Stimulated activated CD4-positive, alpha-beta T cell treated with anti-CD3 and anti-CD28 coated beads, Interleukin-15, amount 100 ng/mL, for 1 hour (primary cell): ENCODE measurements at places on chromosomes 11 and 22.

GRCh38 chr22:23504516-23504915 lies 75.6 kb downstream of the IGLL1 start:
- DNase-seq, result no peak

DNA sequence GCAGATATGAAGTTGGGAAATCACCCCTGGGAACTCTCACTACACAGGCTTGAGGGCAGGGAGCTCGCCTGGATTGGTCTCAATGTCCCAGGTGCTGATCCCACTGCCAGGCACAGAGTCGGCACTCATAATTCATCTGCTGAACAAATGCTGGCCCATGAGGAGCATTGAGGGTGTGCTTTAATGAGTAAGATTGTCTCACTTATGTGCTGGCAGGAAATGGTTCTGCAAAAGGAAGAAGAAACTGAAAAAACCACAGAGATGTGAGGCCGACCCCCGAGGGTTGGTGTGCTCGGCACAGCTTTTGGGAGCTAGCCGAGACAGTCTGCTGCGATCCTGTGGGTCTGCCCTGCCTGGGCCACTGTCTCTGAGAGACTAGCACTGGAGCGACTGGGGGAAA lies 9.4 kb downstream of the PLAAT2 start:
- DNase-seq, result no peak

GRCh38 chr11:783581-784015 lies 6.3 kb downstream of the CEND1 start:
- DNase-seq, result no peak

DNA sequence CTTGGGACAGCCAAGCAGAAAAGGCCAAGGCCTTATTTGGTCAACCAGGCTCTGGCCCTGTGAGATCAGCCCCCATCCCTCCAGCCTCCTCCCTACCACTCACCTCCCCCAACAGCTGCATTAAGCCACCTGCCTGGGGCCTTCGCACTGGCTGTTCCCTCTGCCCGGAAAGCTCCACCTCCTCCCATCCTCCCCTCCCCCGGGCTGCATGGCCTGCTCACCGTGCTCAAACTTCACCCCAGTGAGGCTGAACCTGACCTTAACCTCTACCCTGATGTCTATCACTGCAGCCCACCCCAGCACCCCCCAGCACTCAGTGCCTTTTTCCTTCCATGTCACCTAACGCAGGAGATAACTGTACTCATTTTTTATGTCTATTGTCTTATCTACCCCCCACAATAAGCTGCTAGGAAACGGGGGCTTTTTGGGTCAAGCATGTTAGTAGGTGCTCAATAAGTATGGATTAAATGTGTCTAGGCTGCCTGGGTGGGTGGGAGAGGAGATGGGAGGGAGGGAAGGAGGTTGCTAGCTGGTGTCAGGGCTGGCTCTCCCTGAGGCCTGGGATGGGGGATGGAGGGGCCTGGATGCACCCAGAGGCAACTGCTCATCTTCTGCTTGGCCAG lies 912 bp downstream of the PTPRCAP start:
- peak; percentile 47 for DNase-seq

- no peak for DNase-seq
These were observed 29.8 kb downstream of the ZC3H12C start for GRCh38 chr11:110123003-110123402.

DNA sequence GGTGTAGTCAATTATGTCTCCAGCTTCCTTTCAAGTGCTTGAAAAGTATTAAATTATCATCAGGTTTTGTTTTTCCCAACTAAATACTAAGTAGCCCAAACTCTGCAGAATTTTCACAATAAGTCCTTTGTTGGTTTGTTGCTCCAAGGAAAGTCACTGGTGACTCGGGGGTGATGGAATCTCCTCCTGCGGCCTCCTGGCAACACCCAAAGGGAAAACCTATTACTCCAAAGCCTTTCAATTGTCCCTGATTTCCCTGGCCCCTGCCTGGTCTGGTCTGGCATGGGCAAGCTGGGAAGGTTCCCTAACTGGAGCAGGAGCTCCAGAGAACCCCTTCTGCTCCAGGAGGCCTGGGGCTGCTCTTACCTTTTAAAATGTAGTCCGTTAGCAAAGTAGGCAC lies 47.9 kb downstream of the FEZ1 start:
- no peak for DNase-seq

GRCh38 chr22:42562279-42562678 lies 8.5 kb downstream of the SERHL2 start:
- DNase-seq, result no peak

GRCh38 chr11:6245536-6245935 lies 6.6 kb downstream of the CNGA4 start:
- no peak for DNase-seq

DNA sequence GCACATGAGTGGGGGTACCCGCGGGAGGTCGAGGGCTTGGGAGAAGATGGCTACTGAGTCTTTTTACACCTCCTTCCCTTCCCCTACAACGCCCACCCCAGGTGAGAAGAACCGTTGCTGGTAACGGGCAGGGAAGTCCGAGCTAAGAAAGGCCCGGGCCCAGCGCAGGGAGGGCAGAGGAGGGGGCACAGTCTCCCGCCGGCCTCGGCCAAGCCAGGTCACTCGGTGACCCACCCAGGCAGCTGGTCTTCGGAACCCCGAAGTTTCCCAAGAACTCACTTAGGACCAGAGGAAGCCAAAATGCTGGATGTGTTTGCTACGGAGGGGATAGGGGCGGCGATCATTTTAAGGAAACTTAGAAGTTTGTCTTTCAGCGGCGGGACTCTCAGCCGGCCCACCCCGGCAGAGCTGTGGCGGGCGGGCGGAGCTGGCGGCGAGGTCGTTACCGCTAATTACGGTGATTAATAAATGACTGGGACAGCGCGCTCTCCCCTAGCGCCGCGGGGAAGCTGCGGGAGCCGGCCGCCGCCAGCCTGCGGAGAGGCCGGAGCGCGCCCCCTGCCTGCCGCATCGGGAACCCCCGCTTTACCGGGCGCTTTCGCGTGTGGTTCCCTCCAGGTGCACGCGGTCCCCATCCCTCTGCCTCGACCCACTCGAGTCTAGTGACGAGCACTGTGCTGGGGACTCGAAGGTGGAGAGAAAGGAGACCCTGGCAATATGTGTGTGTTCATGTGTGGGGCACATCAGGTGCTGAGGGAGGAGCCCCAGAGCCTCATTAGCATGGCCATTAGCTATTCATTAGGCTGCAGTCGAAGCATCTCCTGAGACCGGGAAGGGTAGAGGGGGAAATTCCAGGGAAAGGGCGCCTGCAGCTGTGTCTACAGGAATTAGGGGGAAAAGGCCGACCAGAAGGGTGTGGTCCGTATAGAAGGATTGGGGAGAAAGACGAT lies 945 bp downstream of the ROBO3 start:
- peak; percentile 38 for DNase-seq

- DNase-seq, result no peak
These were observed 745.8 kb upstream of the ANO5 start for GRCh38 chr11:21446939-21447590.

- no peak for DNase-seq
These were observed 89.1 kb upstream of the NNMT start for GRCh38 chr11:114207096-114207495.

DNA sequence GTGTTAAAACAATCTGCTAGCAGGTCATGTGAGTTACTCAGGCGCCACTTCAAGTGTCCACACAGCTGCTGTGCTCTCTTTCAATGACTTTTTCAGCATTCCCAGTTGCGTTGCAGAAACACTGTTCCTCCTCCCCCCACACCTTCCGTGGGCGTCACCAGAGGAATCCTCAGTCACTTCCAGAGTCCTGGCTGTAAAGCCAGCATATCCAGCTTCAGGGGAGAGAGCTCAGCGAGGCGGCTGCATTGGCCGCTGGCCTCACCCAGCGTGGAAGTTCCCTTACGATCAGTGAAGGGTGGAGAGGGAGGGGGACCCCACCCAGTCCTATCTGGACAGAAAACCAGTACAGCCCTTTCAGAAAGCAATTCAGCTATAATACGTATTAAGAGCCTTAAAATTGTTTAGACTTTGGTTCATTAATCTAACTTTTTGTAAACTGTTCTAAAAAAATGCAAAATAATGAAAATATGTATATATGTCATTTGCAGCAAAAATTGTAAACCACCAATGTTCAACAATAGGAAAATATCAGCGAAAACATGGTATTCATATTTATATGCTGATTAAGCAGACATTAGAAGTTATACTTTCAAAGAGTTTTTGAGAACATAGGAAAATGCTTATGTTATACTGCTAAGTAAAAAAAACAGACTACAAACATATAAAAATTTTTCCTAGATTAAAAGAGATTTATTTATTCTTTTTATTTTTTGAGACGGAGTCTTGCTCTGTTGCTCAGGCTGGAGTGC lies 2.8 kb upstream of the ANO9 start:
- no peak for DNase-seq

DNA sequence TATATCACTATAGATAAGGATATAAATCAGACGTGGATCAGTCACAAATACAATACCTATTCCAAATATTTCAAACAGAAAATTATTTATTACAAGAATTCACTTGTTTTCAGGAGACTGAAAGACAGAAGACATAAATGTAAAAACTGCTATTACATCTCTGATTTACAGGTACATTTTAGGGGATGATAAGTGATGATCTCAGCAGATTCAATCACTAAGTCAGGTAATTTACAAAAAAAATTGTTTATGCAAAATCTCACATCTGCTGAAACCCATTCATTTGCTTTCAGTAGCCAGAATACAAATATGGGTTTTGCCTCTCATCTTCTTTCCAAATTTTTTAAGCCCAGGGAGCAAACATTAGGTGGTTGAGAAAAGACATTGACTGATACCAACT lies 1648.4 kb upstream of the RAG2 start:
- DNase-seq, result no peak

- DNase-seq, result no peak
These were observed 255 bp upstream of the SYNGR1 start for GRCh38 chr22:39349506-39349966.

DNA sequence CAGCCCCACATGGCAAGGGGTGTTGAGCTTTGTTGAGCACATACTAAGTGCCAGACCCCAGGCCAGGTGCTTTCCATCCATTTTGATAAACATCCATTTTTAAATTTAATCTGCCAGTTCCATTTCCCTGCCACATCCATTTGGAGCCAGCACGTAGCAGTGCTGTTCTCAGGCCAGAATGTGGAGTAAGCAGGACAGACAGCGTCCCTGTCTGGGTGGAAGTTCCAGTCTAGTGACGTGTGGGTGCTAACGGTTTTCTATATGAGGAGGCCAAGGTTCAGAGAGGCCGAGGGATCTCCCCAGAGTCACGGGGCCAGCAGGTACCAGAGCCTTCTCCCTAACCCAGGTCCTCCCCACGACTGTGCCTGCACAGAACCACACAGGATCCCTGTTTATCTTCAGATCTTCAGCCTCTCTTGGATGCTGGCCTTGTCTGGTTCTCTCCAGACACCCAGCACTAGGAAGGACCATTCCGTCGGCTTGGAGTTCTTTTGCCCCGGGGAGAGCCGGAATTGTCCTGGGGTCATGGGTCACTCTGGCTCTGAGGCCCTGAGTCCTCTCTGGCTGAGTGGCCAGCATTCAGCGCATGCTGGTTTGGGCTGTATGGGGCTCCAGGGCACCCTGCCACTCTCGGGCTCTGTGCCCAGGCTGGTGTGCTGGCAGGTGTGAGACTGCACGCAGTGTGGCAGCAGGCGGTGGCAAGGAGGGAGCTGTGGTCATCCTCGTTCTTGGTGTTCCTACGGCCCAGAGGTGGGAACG lies 63.6 kb upstream of the PPARA start:
- no peak for DNase-seq

DNA sequence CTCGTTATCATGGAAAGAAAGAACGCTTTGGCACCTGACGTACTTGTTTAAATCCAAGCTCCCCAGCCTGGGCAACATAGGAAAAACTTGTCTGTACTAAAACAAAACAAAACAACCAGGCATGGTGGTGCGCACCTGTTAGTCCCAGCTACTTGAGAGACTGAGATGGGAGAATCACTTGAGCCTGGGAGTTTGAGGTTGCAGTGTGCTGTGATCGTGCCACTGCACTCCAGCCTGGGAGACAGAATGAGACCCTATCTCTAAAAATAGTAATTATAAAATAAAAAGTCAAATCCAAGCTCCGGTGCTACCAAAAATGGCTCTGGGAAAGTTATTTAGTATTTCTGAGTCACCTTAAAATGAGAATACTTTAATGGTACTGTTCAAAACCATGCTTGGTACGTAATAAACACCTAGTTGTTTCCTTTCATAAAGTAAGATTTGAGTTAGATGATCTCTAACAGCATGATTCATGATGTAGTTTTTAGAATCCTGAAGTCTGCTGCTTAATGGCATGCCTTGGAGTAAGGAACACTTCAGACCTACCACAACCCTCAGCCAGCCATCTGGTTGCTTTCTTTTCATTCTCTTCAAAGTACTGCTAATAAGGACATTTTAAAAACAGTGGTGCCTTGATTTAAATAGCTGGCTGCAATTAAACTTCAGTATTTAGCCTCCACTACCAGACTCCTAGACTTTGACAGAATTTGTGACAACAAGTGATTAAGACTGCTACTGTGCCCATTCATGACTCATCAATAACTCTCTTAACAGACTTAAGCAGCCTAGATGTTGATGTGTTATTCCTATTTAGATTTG lies 8.4 kb downstream of the PPME1 start:
- DNase-seq, result no peak

- no peak for DNase-seq
These were observed 151.3 kb downstream of the APOL5 start for GRCh38 chr22:35868938-35869337.

DNA sequence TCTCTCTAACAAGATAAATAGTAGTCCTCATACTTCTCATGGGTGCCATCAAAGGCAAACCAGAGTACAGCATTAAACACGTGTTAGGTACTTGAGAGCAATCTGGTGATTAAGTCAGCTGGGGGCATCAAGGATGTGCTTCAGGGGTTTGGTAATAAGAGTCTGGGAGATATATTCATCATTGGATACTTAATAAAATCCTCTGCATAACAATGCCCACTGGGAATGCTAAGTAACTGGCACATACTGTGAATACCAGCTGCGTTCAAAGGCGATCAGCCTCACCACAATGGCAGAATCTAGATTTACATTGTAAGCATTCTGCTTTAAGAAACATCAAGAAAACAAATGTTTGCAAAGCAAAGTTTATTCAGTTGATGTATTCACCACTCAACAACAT lies 268.6 kb upstream of the PITPNB start:
- no peak for DNase-seq

DNA sequence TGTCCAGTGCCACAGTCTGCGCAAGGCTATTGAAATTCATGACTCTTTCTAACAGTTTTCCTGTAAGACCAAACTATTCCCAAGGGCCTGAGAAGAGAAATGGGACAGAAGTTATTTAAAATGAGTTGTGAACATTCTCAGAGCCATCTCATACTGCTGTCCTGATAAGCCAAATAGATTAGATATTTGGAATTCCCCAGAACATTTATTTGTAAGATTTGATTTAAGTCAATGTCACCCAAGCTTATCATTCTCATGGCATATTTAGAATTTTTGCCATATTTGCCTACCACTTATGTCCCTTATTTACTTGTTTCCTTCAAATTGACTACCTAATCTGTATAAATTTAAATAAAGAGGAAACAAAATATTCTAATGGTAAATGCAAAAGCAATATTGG lies 82.4 kb downstream of the NAV2 start:
- no peak for DNase-seq

GRCh38 chr11:29314211-29314610 lies 702.6 kb downstream of the KCNA4 start:
- no peak for DNase-seq
